ENCODE measurements at places on chromosomes 2 and 18.

- no peak for DNase-seq
Observed at GRCh38 chr18:79682481-79682880, 2.9 kb downstream of the CTDP1 start.

- DNase-seq: no peak
Observed at GRCh38 chr18:62797329-62797728, 82.0 kb downstream of the PHLPP1 start.

- DNase-seq: no peak
Observed at GRCh38 chr2:10084223-10084865, 4.1 kb upstream of the CYS1 start.

- DNase-seq: no peak
Observed at GRCh38 chr18:49730951-49731391, 82.4 kb downstream of the ACAA2 start.

DNA sequence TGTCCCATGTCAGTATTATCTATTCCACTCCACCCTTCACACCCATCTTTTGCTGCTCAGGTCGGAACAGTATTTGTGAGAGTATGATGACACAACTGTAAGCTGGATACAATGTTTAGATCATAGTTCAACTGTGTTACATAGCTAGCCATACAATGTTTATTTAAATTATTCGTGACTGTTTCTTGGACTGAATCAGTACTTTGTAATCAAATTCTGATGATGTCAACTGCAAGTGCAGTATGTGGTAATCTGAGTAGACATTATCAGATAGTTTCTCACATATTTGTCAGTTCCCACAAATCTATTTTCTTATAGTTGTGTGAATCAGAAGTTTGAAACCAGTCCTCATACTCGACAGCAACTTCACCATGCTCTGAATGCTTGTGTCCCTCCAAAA lies 177.6 kb downstream of the ZNF407 start:
- DNase-seq: peak; percentile 19

GRCh38 chr2:98012561-98012991 lies 16.8 kb upstream of the TMEM131 start:
- DNase-seq: no peak

DNA sequence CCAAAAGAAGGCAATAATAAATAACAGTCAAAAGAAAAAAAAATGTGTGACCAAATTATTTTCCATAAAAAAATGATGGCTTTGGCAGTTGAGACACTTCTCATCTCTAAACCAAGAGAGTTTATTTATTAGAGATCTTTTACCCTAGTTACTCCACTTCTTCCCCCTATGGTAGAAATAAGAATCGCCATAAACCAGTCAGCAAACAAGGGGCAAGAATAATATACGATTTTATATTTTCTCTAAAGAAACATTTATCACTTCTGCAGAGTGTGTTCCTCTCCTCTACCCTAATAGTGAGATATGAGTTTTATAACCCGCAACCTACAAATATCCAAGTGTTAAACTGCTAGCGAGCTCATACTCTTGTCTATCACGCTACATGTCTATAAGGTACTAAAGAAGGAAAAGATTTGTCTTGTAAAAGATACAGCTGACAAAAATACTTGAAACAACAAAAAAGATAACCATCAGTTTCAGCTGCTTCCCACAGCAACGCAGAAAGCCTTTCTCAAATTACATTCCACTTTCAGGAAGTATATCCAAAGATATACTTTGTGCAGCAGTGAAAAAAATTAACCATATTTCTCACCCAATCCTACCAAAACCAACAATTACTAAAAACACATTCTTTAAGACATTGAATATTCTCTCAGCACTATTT lies 2.3 kb downstream of the RNF103 start:
- DNase-seq: no peak

GRCh38 chr2:26605999-26606846 lies 34.9 kb downstream of the CIB4 start:
- DNase-seq: no peak

DNA sequence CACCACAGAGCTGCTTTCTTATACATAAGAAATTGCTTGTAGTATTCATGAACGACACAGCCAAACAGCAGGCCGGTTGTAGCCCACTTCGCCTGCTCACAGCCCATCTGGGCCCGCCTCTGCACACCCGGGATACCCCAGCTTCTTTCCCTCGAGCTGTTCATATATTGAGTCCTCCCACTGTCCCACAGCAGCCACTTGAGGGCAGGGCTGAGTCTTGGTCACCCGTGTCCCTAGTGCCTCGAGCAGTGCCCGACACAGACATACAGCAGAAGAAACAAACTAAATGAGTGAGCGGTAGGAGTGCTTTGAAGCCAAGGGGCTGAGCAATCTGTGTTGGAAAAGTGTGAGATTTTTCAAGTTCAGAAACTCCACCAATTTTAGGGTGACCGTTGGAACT lies 251.4 kb downstream of the KLHL29 start:
- DNase-seq: no peak

DNA sequence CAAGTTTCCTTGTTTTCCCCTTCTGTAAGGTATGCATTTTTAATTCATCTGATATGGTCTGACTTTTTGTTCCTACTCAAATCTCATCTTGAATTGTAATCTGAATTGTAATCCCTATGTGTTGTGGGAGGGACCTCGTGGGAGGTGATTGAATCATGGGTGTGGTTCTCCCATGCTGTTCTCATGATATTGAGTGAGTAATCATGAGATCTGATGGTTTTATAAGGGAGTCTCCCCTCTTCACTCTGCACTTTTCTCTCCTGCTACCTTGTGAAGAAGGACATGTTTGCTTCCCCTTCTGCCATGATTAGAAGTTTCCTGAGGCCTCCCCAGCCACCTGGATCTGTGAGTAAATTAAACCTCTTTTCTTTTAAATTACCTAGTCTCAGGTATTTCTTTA lies 476.1 kb downstream of the LPIN1 start:
- no peak for DNase-seq

GRCh38 chr2:97870396-97870843 lies 125.3 kb downstream of the TMEM131 start:
- DNase-seq: peak; percentile 67

DNA sequence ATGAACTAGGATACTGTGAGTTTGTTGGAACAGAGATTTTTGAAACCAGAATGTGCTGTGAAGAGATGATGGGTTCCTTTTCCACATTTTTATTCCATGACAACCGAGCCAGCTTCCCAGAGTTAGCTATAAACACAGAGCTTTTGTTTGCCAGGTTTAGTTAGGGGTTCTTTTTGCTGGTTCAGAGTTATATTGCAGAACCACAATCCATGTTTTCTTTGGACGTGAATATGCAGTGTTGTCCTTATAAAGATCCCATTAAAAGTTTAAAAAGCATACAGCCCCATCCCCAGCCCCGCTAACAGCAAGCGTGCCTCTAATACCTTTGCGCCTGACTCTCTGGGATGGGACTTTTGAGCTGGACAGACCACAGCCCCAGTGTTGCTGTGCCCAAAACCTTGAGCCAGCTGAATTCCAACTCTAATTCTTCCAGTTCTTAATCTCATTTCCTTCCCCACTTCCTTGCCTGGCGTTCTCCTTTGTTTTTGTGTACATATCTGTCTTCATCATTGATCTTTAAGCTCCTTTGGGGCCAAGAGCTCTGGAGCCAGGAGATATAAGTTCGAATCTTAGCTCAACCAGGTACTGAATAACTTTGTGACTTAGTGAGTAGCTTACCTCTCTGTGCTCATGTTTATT lies 72.3 kb downstream of the SPATS2L start:
- DNase-seq: no peak

DNA sequence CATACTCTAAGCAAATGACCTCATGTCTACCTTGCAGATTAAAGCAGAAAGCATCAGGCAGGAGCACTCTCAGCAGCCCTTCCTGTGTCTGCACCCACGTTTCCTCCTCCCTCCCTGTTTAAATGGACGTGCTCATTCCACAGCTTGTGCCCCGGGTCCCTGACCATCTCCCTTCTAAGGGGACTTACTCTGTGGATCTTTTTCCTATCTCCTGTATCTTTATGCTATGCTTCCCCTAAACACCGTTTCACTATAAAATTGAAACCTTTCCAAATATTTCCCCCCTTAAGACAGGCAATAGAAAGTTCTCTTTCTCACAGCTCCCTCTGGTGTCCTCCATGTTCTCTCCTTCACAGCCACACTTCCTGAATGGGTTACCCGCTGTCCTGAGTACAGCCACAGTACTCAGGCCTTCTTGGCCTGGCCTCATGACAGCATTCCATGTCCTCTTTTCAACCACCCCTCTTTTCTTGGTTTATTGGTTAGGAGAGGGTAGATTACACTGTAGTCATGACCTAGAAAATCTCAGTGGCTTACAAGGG lies 41.1 kb downstream of the TMEM185B start:
- DNase-seq: no peak

- DNase-seq: no peak
Observed at GRCh38 chr18:63267975-63268721, 51.4 kb downstream of the BCL2 start.

DNA sequence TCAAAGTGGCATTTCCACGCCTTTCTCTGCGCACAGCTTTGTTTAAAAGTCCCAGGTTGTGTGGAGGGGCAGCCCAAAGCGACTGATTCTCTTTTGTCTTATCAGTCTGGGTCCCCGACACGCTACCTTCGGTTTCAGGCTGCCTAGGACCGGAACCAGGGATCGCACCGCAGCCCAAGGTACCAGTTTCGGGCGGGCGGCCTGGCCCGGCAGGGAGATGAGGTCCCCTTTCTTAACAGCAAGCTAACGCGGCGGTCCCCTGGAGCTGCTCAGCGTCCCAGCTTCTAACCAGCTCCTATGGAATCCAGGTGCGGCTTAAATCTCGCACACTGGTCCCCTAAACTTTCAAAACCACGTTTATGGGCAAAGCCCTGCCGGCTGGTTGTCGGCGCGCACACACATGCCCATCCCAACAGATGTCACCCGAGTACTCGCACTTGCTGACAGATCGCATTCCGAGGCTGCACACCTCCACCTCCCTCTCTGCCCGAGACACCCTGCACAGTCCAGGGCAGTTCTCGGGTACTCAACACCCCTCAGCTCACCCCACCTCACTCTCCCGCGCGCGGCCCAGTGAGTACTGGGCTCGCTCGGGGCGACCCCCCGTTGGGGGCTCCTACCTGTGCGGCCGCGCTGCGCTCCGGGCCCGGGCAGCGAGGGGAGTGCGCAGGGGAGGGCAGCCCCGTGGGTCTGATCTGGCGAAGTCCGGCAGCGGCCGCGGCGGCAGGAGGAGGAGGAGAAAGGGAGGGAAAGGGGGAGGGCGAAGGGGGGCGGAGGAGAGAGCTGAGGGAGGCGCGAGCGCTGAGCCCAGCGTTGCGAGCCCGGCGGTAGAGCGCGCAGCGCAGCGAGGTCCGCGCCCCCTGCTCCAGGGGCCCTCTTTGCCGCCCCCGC lies at the start of gene EFEMP1:
TSS of gene EFEMP1 (minus strand) at position 692 of the 891 bp plus-strand sequence. CDS start 1,342 bp downstream, outside the sequence.
- DNase-seq: no peak

GRCh38 chr2:85577063-85577385 lies 362 bp upstream of the VAMP8 start:
- no peak for DNase-seq

DNA sequence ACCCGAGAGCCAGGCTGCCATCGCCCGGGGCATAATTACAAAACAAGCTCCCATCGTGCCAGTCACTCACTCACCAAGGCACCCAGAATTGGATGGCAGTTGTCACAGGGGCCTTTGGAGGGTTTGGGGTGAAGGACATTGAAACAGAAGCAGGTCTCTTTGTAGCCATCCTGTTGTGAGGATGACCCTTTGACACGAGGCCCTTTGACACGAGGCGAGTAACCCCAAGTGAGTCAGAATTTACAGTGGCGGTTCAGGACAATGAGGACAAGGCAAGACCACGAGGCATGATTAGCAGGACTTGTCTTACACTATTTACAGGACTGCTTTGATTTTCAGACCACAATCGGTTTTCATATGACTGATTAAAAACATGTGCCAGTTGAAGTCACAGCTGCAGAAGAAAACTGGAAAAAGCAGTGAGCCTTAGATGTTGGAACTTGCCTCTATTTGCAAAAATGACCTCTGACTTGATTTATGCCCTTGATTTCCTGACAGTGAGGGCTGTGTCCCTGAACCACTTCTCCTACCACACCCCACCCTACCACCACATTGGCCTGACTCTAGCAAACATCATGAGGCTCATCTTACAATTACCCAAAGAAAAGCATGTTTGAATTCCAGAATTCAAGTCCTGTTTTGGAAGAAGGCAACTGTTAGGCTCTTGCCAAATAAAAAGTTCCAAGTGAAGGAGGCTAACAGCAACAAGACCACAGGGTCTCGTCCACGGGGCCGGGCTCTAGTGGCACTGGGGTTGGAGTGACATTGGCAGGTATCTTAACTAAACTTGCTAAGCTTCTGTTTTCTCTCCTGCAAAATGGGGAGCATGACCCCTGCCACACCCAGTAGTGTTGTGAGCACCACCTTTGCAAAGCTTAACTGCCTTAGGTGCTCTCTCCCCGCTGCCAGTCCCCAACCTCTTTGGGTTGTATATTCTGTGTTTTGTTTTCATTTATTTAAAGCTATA lies 64.4 kb upstream of the FOSL2 start:
- DNase-seq: no peak

- DNase-seq: no peak
Observed at GRCh38 chr18:79645291-79645983, 34.2 kb upstream of the CTDP1 start.

GRCh38 chr2:200318940-200319435 lies 12.5 kb downstream of the SPATS2L start:
- DNase-seq: no peak

- DNase-seq: no peak
Observed at GRCh38 chr18:3330622-3331021, 68.7 kb downstream of the MYL12B start.

- no peak for DNase-seq
Observed at GRCh38 chr2:3043726-3044125, 333.9 kb downstream of the EIPR1 start.

DNA sequence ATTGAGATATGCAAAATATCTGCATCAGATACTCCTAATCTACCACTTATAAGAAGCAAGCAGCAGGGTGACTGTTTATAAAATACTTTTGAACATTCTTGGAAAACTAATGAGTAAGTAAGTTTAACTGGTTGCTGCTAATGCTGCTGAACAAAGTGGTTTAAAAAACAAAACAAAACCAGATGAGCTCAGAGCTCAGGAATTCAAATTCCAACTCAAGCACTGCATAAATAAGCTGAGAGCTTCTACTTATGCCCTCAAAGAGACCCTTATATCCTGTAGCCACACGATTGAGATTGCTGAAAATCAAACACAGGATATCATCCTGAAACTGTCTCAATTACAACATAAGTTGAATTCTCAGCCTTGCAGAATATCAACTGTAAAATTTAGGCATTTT lies 62.3 kb upstream of the NYAP2 start:
- peak; percentile 27 for DNase-seq
